ENCODE measurements at places on chromosomes 6 and 20. TPM values are rescaled to one million over a fixed set of nuclear protein-coding genes. Genes with fewer than 3 reads are reported as not detected.

DNA sequence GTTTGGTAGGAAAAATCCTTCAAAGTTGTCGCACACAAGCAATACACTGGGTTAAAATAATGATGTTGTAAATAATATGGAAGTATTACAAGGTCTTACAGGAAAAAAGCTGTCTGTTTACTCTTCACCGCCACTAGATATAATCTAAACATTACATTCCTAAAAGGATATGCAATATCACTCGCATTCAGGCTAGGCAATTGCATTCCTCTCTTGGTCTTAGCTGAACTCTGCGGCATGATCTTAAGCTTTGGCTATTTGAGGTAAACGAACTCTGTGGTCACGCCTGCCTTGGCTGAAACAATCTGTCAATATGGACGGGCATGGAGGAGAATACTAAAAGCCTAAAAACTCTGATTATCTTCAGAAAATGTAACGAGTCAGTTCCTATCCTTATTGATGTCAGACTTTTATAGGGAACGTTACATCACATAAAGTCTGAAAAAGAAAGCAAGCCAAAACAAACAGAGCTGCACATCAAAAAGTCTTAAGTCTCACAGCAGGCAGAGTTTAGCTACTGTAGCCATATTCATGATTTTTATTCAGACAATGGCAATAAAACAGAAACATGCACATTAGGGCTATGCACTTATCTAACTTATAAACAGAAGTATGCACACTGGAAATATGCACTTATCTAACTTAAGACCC lies 30.8 kb upstream of the FILIP1 start:
- no peak overlapping the region for H3K4me3 ChIP-seq
- DNase-seq = no peak
- no peak overlapping the region for H3K27ac ChIP-seq
- H3K36me3 ChIP-seq = no peaks in the 10 kb centered on the region
- no peaks in the 10 kb centered on the region for H3K4me1 ChIP-seq

GRCh38 chr20:50772420-50773185 lies 22.3 kb upstream of the BCAS4 start:
- no peaks in the 10 kb centered on the region for H3K36me3 ChIP-seq
- no peak overlapping the region for H3K27ac ChIP-seq
- H3K4me1 ChIP-seq = no peaks in the 10 kb centered on the region
- no peak overlapping the region for H3K4me3 ChIP-seq

DNA sequence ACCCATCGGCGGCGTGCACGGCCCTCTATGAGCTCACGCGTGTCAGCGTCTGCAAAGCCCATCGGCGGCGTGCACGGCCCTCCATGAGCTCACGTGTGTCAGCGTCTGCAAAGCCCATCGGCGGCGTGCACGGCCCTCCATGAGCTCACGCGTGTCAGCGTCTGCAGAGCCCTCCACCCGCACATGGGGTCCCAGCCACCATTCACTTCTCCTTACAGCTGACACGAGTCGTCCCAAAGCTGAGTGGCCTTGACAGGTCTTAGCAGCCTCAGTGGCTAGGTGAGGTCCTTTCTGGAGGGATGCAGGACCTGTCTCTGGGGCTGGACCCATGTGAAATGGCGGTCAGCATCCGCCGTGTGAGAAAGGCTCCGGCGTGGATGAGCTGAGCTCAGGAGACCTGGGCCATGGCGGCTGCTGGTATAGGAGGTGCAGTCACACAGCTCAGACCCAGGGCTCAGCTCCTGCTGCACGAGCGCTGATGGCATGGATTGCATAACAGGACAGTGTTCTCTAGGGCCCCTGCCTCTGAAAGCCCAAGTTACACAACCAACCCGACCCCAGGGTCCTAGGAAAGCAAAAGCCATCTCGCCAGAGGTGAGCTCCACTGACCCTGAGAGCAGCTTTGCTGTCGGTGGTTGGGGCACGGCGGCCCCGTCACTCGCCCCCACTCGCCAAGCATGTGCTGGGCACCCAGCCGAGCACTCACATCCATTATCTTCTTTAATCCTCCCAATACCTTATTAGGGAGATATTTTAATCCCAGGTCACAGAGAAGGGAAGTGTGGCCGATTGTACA lies 38.9 kb downstream of the DLL1 start:
- H3K4me1 ChIP-seq = no peaks in the 10 kb centered on the region
- H3K4me3 ChIP-seq = no peak overlapping the region
- peaks cover 2% of the 10 kb centered on the region for H3K27me3 ChIP-seq
- no peak for DNase-seq
- no peaks in the 10 kb centered on the region for H3K36me3 ChIP-seq

GRCh38 chr6:43707767-43708166 lies 20.2 kb upstream of the MRPS18A start:
- no peak overlapping the region for H3K27ac ChIP-seq
- H3K36me3 ChIP-seq = no peaks in the 10 kb centered on the region
- no peak overlapping the region for H3K4me3 ChIP-seq
- peaks cover 23% of the 10 kb centered on the region for H3K4me1 ChIP-seq

The HCK gene
- not detected for total RNA-seq

The SIRPB2 gene
- total RNA-seq = not detected

DNA sequence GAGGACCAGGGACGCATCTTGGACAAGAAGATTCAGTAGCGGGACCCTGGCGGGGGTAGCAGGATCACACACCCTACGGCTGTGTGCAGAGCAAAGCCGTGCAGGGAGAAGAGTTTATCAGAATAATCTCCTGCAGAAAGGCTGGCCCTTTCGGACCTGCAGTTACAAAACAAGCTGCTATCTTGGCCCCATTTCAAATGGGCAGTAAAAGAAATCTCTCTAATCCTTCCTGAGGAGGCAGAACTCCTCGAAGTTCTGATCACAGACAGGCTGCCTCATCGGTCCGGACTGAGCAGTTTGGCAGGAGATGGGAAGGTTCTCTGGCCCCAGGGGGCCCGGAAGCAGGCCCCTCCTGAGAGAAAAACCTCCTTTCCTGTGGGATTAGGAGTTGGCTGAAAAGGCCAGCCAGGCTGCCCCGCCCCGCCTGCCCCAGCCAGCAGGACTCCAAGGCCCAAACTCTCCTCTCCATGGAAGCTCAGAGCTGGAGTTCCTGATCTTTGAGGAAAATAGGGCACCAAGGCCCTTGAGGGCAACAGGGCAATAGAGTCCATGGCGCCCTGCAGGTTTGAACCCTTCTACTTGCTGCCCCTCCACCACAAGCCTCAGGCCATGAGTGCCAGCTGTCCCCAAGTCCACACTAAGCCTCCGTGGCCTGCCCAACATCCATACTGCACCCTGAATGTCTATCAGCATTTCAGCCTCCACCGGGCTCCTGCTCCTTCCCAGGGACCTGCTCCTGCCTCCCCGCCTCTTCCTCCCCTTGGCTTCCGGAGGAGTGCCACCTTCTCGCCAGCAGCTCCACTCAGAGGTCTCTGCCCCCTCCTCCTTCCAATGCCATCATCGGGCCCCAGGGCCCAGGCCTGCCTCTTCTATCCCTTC lies 141.3 kb downstream of the PREX1 start:
- DNase-seq = no peak
- peak overlapping the region; percentile 73 for H3K27ac ChIP-seq

GRCh38 chr6:56682635-56683034 lies 39.9 kb upstream of the DST start:
- no peaks in the 10 kb centered on the region for H3K36me3 ChIP-seq
- DNase-seq = no peak
- no peaks in the 10 kb centered on the region for H3K4me1 ChIP-seq
- no peak overlapping the region for H3K4me3 ChIP-seq

- no peak for DNase-seq
- H3K27ac ChIP-seq = peak overlapping the region; percentile 44
- H3K36me3 ChIP-seq = no peaks in the 10 kb centered on the region
- peaks cover 7% of the 10 kb centered on the region for H3K4me1 ChIP-seq
- H3K4me3 ChIP-seq = no peak overlapping the region
- peaks cover 15% of the 10 kb centered on the region for H3K27me3 ChIP-seq
Measured at GRCh38 chr6:6749702-6750491, 161.4 kb downstream of the LY86 start.

The C20orf202 gene
- total RNA-seq = not detected

DNA sequence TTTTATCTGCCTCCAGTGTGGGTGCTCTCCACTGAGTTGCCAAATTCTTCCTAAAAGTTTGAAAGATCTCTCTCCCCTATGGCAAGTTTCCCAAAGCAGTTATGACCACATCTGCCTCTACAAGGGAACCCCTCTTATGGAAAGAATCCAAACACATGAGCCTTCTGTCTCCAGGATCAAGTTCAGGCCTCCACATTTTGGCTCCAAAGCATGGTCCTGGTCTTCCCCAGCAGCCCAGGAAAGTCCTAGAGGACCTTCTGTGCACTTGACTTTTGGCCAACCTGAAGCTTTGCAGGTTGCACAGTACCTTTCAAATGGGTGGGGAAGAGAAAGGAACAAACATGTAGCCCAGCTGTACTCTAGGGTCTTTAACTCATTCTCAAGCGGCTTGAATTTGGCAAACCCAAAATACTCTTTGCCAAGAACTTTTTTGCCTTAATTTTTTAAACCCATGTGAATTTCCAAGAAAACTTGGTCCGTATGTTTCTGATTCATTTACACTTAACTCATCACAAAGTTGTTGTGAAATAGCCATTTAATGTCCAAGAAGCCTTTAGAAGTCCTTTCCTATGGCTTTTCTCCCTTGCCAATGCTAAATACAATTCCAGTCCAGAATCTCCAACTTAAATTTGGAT lies 240.1 kb upstream of the TBX18 start:
- no peak for DNase-seq
- H3K27me3 ChIP-seq = no peaks in the 10 kb centered on the region
- no peaks in the 10 kb centered on the region for H3K4me1 ChIP-seq
- no peaks in the 10 kb centered on the region for H3K36me3 ChIP-seq
- H3K4me3 ChIP-seq = no peak overlapping the region

The MMUT gene
- 14.2 TPM for total RNA-seq

The ENTPD6 gene
- total RNA-seq = 31.9 TPM

GRCh38 chr6:6538261-6538660 lies 50.3 kb upstream of the LY86 start:
- no peak for DNase-seq
- no peaks in the 10 kb centered on the region for H3K36me3 ChIP-seq
- no peak overlapping the region for H3K27ac ChIP-seq

The PROCR gene
- 1.2 TPM for total RNA-seq

DNA sequence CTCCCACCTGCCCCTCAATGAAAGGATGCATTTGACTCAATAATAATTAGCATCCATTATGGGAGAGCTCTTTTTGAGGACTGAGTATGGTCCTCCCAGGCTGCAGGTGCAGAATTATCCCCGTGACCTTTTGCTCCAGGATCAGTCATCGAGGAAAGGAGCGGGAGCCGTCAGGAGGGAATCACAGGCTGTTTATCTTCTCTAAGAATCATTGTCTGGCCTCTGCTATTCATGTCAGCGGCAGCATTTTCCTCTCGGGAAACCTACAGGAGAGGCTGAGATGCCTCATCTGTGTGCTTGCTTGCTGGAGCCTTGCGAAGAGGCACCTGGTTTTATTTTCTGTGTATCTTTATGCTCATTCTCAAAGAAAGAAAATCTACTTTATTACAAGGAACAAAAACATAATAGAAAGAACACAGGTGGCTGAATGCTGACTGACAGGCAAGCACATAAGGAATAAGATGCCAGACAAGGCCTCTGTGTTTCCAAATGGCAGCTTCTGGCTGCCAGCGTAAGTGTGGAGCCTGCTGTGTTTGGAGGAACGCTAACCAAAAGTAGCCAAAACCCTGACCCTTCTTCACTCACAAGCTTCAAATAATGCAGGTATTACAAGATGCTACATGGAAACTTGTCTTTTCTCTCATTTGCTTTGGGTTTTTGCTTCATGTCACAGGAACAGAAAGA lies 539.1 kb upstream of the MARCKS start:
- H3K4me1 ChIP-seq = no peaks in the 10 kb centered on the region
- H3K4me3 ChIP-seq = no peak overlapping the region
- no peak overlapping the region for H3K27ac ChIP-seq
- DNase-seq = no peak
- no peaks in the 10 kb centered on the region for H3K36me3 ChIP-seq

The EDN1 gene
- total RNA-seq = not detected

DNA sequence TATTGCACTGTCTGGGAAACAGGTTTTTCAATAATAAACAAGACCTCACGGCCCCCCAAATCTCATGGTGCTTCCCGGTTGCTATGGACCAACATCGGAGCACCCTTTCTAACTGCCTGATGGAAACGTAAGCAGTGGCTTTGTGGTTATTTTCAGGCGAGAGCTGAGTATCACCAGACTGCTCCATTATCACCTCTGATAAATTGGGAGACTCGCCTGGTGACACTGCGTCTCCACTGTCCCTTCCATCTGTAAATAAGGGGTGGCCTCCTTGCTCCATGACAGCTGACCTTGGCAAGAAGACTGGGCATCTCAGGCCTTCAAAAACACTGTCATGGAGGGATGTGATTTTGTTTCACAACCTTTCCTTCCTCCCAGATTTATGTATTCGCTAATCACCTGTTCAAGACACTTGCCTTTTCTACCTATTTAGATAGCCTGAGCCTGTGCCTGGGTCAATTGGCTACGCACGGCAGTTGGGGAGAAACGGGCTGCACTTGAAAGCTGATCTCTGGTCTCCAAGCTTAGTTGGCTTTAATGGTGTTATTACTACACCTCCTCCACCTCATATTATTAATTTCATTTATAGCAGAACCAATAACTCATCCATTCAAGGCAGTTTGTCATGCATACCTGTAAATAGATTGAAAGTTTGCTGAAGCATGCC lies 17.7 kb upstream of the CDH4 start:
- H3K27ac ChIP-seq = no peak overlapping the region
- no peak overlapping the region for H3K4me3 ChIP-seq
- H3K36me3 ChIP-seq = no peaks in the 10 kb centered on the region
- no peaks in the 10 kb centered on the region for H3K27me3 ChIP-seq
- H3K4me1 ChIP-seq = no peaks in the 10 kb centered on the region
- no peak for DNase-seq

DNA sequence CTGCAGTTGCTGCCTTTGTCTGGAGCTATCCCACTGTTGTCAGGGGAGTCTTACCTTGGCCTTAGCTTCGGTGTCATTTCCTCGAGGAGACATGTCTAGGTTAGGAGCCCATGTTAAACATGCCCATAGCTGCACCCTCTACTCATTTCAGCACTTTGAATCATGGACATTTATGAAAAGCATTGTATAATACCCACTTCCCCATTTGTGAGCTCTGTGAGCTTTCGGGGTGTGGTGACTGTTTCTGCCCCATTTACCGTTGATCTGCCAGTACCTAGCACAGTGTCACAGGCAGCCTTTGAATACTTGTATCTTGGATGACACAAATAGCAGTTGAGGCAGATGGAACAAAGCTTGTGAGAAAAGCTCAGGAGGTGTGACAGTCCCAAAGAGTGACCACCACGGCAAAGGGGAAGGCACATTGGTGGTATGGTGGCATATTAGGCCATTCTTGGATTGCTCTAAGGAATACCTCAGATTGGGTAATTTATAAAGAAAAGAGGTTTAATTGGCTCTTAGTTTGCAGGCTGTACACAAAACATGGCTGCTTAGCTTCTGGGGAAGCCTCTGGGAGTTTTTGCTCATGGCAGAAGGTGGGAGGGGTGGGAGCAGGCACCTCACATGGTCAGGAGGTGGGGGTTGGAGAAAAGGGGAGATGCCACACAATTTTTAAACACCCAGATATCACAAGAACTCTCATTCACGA lies 42.0 kb downstream of the JARID2 start:
- DNase-seq = no peak
- H3K4me3 ChIP-seq = no peak overlapping the region
- H3K27ac ChIP-seq = peak overlapping the region; percentile 31
- no peaks in the 10 kb centered on the region for H3K27me3 ChIP-seq
- H3K36me3 ChIP-seq = peaks cover 30% of the 10 kb centered on the region

GRCh38 chr6:31180500-31180899 lies 10.0 kb upstream of the POU5F1 start:
- H3K27me3 ChIP-seq = no peaks in the 10 kb centered on the region
- peak overlapping the region; percentile 74 for H3K4me3 ChIP-seq
- H3K4me1 ChIP-seq = peaks cover 20% of the 10 kb centered on the region
- DNase-seq = peak; percentile 66
- H3K36me3 ChIP-seq = no peaks in the 10 kb centered on the region

The RFX6 gene
- not detected for total RNA-seq
